ENCODE measurements at places on chromosomes 13 and 19. TPM values are rescaled to one million over a fixed set of nuclear protein-coding genes. Genes with fewer than 3 reads are reported as not detected.
A peak's percentile ranks its signal among the peaks of the same experiment; 100 is the strongest.

DNA sequence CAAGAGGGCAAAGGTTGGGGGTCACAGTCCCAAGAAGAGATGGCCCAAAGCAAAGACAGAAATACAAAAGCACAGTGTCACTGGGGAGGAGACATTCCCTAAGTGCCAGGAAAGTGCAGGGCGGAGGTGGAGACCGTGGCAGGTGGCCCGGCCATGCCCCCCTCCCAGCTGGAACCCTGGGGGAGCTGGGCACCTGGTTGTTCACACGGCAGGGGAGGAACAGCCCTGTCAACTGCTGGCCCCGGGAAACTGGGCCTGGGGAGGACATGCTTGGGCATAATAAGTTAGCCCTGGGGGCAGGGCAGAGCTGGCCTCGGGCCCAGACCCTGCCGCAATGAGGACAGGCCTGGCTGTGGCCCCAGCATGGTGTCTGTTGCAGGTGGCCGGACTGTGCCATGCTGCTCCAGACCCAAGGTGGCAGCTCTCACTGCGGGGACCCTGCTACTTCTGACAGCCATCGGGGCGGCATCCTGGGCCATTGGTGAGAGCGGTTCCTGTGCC, 7.4 kb downstream of the HPN start:
- no peaks in the 10 kb centered on the region for H3K36me3 ChIP-seq
- H3K4me3 ChIP-seq = no peak overlapping the region
- peaks cover 7% of the 10 kb centered on the region for H3K4me1 ChIP-seq
- DNase-seq = peak; percentile 51
- H3K27ac ChIP-seq = no peak overlapping the region

- peaks cover 76% of the 10 kb centered on the region for H3K4me1 ChIP-seq
- no peaks in the 10 kb centered on the region for H3K27me3 ChIP-seq
- peaks cover 65% of the 10 kb centered on the region for H3K36me3 ChIP-seq
- H3K4me3 ChIP-seq = peak overlapping the region; percentile 58
Observed at GRCh38 chr19:44755219-44755618, 6.7 kb downstream of the BCL3 start.

DNA sequence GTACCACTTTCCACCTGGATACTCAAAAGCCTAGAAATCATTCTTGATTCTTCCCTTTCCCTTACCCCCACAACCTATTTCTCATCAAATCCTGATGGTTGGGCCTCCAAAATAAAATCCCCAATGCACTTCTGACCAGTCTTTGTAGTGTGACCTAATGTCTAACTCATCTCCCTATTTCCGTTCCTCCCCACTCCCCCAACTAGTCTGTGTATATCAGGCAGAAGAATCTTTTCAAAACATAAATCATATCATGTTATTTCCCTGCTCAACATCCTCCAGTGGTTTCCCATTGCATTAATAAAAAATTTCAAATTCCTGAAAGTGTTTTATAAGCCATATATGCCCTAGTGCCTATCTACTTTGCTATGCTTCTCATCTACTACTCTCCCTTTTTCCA, 17.7 kb downstream of the CCDC122 start:
- H3K27ac ChIP-seq = no peak overlapping the region
- DNase-seq = no peak
- no peak overlapping the region for H3K4me3 ChIP-seq
- no peaks in the 10 kb centered on the region for H3K27me3 ChIP-seq

GRCh38 chr13:33817513-33817900, 442 bp upstream of the RFC3 start:
- H3K27ac ChIP-seq = peak overlapping the region; percentile 74
- peak overlapping the region; percentile 82 for H3K4me3 ChIP-seq
- H3K27me3 ChIP-seq = no peaks in the 10 kb centered on the region
- H3K36me3 ChIP-seq = no peaks in the 10 kb centered on the region
- H3K4me1 ChIP-seq = peaks cover 18% of the 10 kb centered on the region

DNA sequence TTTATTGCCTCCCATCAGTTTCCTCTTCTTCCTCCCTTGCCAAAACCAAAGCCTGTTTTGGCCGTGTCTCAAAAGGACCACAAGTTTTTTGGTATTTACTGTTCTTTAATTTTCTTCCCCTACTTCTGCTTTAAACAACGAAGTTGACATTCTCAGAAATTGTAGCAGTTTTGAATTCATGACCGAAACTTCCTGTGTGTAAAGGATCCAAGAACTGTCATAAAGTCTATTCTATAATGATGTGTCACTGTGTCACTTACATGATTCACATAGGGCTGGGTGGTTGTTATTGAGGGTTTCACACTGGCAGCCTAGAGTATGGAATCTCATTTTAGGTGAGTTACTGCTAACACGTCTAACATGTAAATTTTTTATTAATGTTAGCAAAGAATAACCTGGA, 741.0 kb upstream of the KLHL1 start:
- DNase-seq = no peak
- no peaks in the 10 kb centered on the region for H3K4me1 ChIP-seq
- no peak overlapping the region for H3K4me3 ChIP-seq
- H3K27ac ChIP-seq = no peak overlapping the region
- no peaks in the 10 kb centered on the region for H3K27me3 ChIP-seq

DNA sequence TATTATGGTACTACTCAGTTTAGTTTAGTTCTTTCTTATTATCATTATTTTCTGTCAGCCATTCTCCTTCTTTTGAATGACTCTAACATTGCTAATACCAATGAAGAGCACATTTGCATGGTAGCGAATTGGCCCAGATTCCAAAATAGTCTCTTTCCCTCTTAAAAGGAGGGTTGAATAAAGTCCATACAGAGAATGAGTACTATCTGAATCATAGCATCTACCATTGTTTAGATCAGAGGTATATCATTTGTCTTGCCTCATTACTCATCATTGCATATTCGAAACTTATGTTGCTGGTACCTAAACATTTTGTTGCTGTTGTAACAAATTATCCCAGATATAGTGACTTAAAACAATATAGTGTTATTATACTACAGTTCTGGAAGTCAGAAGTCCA, 1235.3 kb upstream of the ATXN8OS start:
- no peaks in the 10 kb centered on the region for H3K36me3 ChIP-seq
- H3K27ac ChIP-seq = no peak overlapping the region
- DNase-seq = no peak

- H3K4me3 ChIP-seq = no peak overlapping the region
- no peaks in the 10 kb centered on the region for H3K4me1 ChIP-seq
- no peak for DNase-seq
- no peaks in the 10 kb centered on the region for H3K36me3 ChIP-seq
- H3K27me3 ChIP-seq = no peaks in the 10 kb centered on the region
- H3K27ac ChIP-seq = no peak overlapping the region
Observed at GRCh38 chr13:93789058-93789457, 562.5 kb downstream of the GPC6 start.

Gene PTPRH
- total RNA-seq = 0.30 TPM

GRCh38 chr13:98975822-98976261, 2.0 kb downstream of the DOCK9 start:
- DNase-seq = no peak
- no peaks in the 10 kb centered on the region for H3K36me3 ChIP-seq
- peaks cover 54% of the 10 kb centered on the region for H3K4me1 ChIP-seq
- peak overlapping the region; percentile 54 for H3K4me3 ChIP-seq

Gene MTRF1
- total RNA-seq = 13.7 TPM

DNA sequence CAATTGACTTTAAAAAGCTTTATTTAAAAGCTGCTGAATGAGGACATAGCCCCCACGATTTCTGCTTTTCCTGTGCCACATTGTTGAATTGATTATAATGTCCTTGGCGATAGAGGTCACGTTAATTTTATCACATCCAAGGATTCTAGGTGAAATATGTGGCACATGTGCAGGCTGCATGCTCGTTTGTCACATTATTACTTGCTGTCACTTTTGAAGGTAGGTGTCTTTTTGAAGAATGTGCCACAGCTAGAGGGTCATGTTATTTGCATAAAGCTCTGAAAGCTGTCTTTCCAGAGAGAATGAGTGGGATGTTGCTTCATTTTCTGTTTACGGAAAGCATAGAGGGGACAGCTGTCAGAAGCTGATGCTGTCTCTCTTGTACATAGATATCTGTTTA, 927.6 kb upstream of the ATXN8OS start:
- no peaks in the 10 kb centered on the region for H3K36me3 ChIP-seq
- no peaks in the 10 kb centered on the region for H3K4me1 ChIP-seq
- no peak for DNase-seq
- H3K27me3 ChIP-seq = no peaks in the 10 kb centered on the region

GRCh38 chr13:79141082-79141481, 265.0 kb downstream of the RBM26 start:
- H3K27ac ChIP-seq = no peak overlapping the region
- H3K4me1 ChIP-seq = no peaks in the 10 kb centered on the region
- H3K27me3 ChIP-seq = no peaks in the 10 kb centered on the region
- DNase-seq = no peak
- H3K4me3 ChIP-seq = no peak overlapping the region

DNA sequence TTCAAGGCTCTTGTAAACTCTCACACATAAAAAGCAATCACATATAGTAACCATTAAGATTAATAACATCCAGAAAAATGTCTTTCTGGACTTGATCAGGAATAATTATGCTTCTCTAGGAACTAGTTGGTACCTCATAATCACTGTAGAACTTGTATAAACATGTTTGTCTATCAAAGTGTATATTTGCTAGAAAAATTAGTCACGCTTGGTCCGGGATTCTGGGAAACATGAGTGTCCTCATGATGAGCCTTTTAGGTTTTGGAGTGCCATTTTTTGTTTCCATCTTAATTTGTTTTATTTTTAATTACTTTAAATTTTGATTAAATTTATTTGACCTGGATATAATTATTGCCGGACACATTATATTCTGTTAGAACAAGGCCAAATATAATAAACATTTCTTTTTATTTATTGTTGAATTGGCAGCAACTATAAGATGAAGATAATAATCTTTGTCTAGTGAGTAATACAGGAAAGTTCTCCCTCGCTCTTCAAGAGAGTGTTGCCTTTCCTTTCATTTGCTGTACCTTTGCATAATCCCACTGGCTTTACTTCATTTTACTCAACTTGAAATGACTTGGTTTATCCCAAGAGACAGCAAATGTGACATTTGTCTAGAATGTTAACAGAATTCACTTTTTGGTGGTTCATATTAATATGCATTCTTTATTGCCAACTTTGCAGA, 207.0 kb downstream of the NALCN start:
- no peak overlapping the region for H3K4me3 ChIP-seq
- H3K4me1 ChIP-seq = no peaks in the 10 kb centered on the region
- no peak overlapping the region for H3K27ac ChIP-seq
- H3K27me3 ChIP-seq = no peaks in the 10 kb centered on the region
- H3K36me3 ChIP-seq = no peaks in the 10 kb centered on the region

DNA sequence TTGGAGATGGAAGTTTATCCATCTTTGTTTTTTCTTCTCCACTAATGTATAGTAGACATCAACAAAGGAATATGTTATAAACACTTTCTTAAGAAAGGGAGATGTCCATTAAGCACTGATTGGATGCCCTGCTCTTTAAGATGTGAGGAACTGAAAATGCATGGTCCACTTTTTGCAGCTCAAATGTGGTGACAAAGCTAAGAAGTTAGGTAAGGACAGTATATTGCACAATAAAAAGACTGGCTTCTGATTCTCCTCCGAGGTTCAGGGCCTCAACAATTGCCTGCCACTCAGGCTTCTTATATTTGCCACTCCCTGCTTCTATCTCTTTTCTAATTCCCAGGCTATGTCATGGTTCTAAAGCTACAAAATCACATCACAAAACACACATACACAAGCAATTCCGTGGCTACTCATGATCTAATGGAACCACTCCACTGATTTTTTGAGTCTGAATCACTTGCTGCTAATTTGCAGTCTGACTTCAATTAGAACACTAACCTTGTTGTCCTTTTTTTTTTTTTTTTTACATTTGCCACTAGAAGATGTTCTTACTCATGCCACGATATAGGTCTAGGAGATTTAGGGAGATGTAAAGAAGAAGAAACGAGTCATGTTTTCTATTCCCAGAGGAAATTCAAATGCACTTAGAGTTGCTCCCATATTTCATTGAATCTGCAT, 29.6 kb upstream of the TNFSF11 start:
- no peaks in the 10 kb centered on the region for H3K27me3 ChIP-seq
- no peak overlapping the region for H3K27ac ChIP-seq
- no peaks in the 10 kb centered on the region for H3K4me1 ChIP-seq
- no peak for DNase-seq

Gene SEMA6B
- 11.3 TPM for total RNA-seq

Gene C13orf42
- not detected for total RNA-seq

- H3K4me3 ChIP-seq = no peak overlapping the region
- H3K27ac ChIP-seq = no peak overlapping the region
- H3K27me3 ChIP-seq = peaks cover 43% of the 10 kb centered on the region
- H3K4me1 ChIP-seq = peaks cover 5% of the 10 kb centered on the region
- DNase-seq = no peak
- no peaks in the 10 kb centered on the region for H3K36me3 ChIP-seq
Observed at GRCh38 chr19:33224694-33225457, 774 bp downstream of the SLC7A10 start.

- H3K4me1 ChIP-seq = peaks cover 9% of the 10 kb centered on the region
- H3K4me3 ChIP-seq = no peak overlapping the region
- H3K27ac ChIP-seq = no peak overlapping the region
- DNase-seq = no peak
- no peaks in the 10 kb centered on the region for H3K36me3 ChIP-seq
Observed at GRCh38 chr19:413756-414420, 4.9 kb upstream of the C2CD4C start.

DNA sequence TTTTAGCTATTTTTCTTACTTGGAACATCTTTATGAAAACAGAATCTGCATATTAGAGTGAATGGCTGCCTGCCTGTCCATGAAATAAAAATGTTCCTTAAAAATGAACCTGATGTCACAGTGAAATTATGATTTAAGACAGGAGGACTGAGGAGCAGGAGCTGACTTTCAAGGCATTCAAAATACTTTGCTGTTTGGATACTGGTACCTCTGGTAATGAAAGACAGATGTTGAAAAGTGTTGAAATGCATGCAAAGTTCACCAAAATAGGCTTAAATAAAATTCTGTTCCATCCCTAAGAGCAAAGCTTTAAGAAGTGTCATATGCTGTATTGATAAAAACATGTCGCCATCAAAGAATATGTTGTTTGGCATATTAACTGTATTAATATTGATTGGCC, 1.7 kb downstream of the ARHGEF7 start:
- H3K4me3 ChIP-seq = peak overlapping the region; percentile 70
- peaks cover 39% of the 10 kb centered on the region for H3K27me3 ChIP-seq
- H3K36me3 ChIP-seq = no peaks in the 10 kb centered on the region
- H3K27ac ChIP-seq = peak overlapping the region; percentile 69
- no peak for DNase-seq

GRCh38 chr13:97555034-97555433, 121.1 kb downstream of the RAP2A start:
- no peaks in the 10 kb centered on the region for H3K4me1 ChIP-seq
- no peaks in the 10 kb centered on the region for H3K27me3 ChIP-seq
- H3K27ac ChIP-seq = no peak overlapping the region
- no peaks in the 10 kb centered on the region for H3K36me3 ChIP-seq

- no peak for DNase-seq
- no peak overlapping the region for H3K27ac ChIP-seq
- H3K27me3 ChIP-seq = no peaks in the 10 kb centered on the region
- H3K36me3 ChIP-seq = peaks cover 48% of the 10 kb centered on the region
Observed at GRCh38 chr19:53541971-53542370, 4.0 kb downstream of the ZNF331 start.
